ENCODE measurements at places on chromosomes 3 and 15. TPM values are rescaled to one million over a fixed set of nuclear protein-coding genes. Genes with fewer than 3 reads are reported as not detected.
A peak's percentile ranks its signal among the peaks of the same experiment; 100 is the strongest.

Gene TTLL13
- polyA plus RNA-seq: 0.14 TPM

Gene RAD54L2
- 15.0 TPM for polyA plus RNA-seq

Gene CBLB
- 29.1 TPM for polyA plus RNA-seq

DNA sequence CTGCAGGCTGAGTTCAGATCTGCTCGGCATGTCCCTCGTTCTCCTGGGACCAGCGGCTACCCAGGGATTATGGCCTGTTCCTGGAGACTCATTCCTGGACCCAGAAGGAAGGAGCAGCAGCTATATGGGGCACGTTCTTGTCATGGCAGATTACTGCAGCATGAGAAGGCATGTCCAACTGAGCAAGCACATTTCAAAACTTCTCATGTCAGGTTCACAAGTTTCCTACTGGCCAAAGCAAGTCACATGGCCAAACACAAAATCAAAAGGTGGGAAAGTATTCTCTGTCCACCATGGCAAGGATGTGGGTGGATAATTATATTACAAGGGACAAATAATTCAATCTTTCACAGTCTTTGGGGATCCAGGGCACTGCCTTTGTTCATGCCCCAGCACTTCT is 71.9 kb upstream of the C15orf39 start:
- H3K36me3 ChIP-seq: no peaks in the 10 kb centered on the region
- H3K4me1 ChIP-seq: peaks cover 11% of the 10 kb centered on the region
- no peak overlapping the region for H3K4me3 ChIP-seq
- no peak for DNase-seq
- H3K27ac ChIP-seq: no peak overlapping the region

DNA sequence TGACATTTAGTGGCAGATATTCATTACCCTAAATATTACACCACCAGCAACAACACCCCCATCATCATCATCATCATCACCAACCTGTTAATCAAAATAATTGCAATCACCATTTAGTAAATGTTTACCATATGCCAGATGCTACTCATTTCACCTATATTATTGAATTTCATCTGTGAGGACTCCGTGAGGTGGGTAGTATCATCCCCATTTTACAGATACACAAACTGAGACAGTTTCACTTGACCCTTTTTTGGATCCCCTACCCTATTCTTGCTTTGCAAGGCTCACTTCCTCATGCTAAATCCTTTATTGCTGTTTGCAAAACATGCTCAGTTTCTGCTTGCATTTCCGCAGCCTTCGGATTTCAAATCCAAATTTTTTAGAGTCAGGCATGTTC is 18.3 kb upstream of the DET1 start:
- H3K36me3 ChIP-seq: peaks cover 6% of the 10 kb centered on the region
- H3K4me3 ChIP-seq: no peak overlapping the region
- H3K4me1 ChIP-seq: peaks cover 8% of the 10 kb centered on the region
- peaks cover 33% of the 10 kb centered on the region for H3K27me3 ChIP-seq

DNA sequence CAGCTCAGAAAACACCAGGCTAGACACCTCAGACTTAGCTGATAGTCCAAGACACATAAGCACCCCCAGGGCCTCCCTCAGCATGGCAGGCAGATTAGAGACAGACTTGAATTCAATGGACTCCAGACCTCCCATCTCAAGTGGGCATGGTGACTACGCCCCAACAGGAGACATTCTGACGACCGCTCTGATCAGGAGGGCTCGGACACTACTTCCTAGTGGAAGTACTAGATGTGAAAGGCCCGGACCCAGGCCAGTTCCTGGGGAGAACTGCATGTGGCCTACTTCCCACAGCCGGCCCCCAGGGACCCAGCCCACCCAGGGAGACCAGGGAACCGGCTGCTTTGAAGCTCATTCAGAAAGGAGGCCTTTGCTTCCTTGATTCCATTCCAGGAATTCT is 16.9 kb downstream of the POC1A start:
- no peaks in the 10 kb centered on the region for H3K27me3 ChIP-seq
- no peak overlapping the region for H3K4me3 ChIP-seq
- DNase-seq: no peak
- H3K36me3 ChIP-seq: no peaks in the 10 kb centered on the region
- no peak overlapping the region for H3K27ac ChIP-seq

GRCh38 chr3:155254445-155254844 is 39.0 kb downstream of the STRIT1 start:
- no peak overlapping the region for H3K4me3 ChIP-seq
- H3K4me1 ChIP-seq: peaks cover 6% of the 10 kb centered on the region
- no peak overlapping the region for H3K27ac ChIP-seq
- DNase-seq: no peak
- no peaks in the 10 kb centered on the region for H3K36me3 ChIP-seq

DNA sequence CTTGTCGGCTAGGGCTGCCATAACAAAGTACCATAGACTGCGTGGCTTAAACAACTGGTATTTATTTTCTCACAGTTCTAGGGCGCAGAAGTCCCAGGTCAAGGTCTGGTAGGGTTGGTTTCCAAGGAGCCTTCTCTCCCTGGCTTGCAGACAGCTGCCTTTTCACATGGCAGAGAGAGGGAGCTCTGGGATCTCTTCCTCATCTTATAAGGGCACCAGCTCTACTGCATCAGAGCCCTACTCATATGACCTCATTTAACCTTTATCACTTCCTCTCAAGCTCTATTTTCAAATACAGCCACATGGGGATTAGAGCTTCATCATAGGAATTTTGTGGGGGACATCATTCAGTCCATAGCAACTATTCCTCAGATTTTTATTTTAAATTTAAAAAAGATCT is 17.6 kb upstream of the PAQR9 start:
- DNase-seq: no peak

DNA sequence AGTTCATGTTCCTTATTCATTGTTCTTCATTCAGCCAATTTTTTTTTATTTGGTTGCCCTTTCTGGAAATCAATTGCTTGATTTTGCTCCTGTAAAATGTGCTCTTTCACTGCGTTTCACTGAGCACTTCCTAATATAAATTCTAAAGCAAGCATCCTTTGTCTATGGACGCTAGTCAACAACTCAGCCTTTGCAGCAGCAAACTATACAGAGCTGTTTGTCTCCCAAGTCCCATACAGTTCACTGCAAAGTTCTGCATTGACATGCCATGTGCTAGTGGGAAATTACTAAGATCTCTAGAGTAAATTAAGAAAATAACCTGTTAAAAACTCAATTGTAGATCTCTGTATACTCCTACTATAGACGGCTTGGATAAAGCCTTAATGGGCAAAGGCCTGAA is 130.1 kb upstream of the BHLHE40 start:
- H3K4me3 ChIP-seq: no peak overlapping the region
- no peaks in the 10 kb centered on the region for H3K36me3 ChIP-seq
- H3K4me1 ChIP-seq: peaks cover 27% of the 10 kb centered on the region

GRCh38 chr3:133644768-133645167 is 17.0 kb downstream of the TOPBP1 start:
- peaks cover 5% of the 10 kb centered on the region for H3K4me1 ChIP-seq
- peaks cover 29% of the 10 kb centered on the region for H3K36me3 ChIP-seq
- no peak overlapping the region for H3K4me3 ChIP-seq
- no peak overlapping the region for H3K27ac ChIP-seq
- H3K27me3 ChIP-seq: no peaks in the 10 kb centered on the region
- no peak for DNase-seq

DNA sequence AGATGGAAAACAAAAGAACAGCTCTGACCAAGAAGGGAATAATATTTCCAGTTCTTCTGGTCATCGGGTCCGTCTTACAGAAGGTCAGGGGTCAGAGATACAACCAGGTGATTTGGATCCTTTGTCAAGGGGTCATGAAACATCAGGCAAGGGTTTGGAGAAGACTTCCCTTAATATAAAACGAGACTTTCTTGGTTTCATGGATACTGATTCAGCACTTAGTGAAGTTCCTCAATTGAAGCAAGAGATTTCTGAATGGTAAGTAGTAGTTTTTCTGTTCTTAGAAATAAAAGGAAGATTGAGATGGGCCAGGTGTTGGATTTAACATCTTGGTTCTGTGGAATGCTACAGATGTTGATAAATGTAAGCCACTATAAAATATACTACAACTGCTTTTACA is 9.5 kb downstream of the MGA start:
- H3K36me3 ChIP-seq: peaks cover 7% of the 10 kb centered on the region

GRCh38 chr3:25706213-25706612 is 41.5 kb upstream of the TOP2B start:
- H3K4me1 ChIP-seq: peaks cover 7% of the 10 kb centered on the region
- H3K4me3 ChIP-seq: no peak overlapping the region
- no peaks in the 10 kb centered on the region for H3K36me3 ChIP-seq

DNA sequence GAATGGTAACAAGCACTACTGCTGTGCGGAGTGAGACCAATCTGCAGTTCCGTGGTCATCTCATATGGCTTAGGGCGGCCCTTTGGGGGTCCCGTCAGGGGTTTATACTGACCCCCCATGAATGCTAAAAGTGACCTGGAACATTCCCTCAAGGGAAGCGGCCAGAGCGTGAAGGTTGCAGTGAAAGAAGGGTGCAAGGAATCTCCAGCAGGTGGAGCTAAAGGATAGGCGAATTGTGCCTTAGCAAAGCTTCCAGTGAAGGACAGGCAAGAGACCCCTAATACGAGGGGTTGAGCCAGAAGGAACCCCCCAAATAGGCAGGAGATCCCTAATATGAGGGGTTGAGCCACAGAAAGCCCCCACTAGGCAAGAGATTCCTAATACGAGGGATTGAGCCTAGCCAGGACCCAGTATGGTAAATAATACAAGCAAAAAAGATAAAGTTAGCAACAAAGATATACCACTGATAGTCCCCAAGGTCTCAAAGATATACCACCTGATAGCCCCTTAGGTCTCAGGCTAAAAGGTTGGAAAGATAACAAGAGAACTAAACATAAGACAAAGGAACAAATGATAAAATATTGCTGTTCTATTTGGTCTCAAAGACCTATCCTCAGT is 32.8 kb downstream of the ZNF589 start:
- no peak overlapping the region for H3K27ac ChIP-seq
- H3K36me3 ChIP-seq: peaks cover 10% of the 10 kb centered on the region
- no peak overlapping the region for H3K4me3 ChIP-seq
- no peaks in the 10 kb centered on the region for H3K27me3 ChIP-seq

DNA sequence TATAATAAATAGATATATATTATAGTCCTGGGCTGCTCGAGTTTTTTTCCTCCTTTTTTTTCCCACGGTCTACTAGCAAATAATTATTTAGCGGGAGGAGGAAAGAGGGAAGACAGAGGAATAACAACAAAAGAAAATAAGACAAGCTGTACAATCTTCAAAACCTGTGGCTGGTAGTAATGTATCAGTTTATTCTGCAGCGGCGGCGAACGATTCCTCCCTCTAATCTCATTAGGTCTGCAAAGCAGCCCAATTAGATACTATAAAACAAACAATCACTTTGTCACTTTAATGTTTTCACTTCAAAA is 390 bp upstream of the TLE3 start:
- peaks cover 16% of the 10 kb centered on the region for H3K27me3 ChIP-seq
- peaks cover 61% of the 10 kb centered on the region for H3K4me1 ChIP-seq
- peak overlapping the region; percentile 98 for H3K27ac ChIP-seq

- peaks cover 14% of the 10 kb centered on the region for H3K4me1 ChIP-seq
- no peaks in the 10 kb centered on the region for H3K36me3 ChIP-seq
- peaks cover 43% of the 10 kb centered on the region for H3K27me3 ChIP-seq
- DNase-seq: no peak
Observed at GRCh38 chr15:33064878-33065277, 129.6 kb downstream of the FMN1 start.

DNA sequence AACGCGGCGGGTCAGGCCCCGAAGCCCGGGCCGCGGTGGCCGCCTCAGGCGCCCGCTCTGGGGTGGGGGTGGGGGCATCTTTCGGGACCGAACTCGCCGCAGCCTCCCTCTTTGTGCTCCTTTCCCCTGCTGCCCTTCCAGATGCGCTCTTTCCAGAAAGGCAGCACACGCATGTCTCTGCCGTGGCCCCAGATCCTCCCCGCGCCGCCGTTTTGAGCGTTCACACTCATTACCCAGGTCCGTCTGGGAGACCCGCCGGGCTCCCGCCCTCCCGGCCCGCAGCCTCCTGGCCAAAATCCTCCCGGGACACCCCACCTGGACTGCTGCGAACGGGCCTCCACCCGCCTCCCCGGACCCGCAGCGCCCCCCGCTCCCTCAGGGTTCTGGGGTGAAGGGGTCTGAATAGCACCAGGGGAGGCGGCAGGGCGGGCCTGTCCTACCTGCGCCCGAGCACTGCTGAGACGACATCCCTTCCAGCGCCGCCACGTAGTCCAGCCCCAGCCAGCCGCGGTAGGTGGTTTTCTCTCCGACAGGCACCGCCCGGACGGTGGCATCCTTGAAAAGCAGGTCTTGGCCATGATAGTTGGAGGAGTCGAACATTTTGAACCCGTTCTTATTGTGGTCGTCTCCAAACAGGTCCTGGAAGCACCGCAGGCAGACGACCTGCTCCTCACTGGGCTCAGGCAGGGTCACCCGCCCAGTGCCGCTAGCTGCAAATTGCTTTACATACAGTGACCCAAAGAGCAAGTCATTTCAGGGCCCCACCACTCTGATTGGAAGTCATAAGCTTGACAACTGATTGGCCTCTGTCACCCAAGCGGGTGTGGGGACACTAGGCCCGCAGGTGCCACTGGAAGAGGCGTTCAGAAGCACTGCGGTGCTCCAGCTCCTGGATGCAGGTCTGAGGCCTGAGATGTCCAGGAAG is 25.9 kb downstream of the MELTF start:
- H3K27me3 ChIP-seq: peaks cover 14% of the 10 kb centered on the region
- no peaks in the 10 kb centered on the region for H3K36me3 ChIP-seq
- no peak for DNase-seq
- peak overlapping the region; percentile 91 for H3K4me3 ChIP-seq
- peaks cover 14% of the 10 kb centered on the region for H3K4me1 ChIP-seq

GRCh38 chr3:70824773-70825172 is 512.3 kb upstream of the MDFIC2 start:
- peaks cover 3% of the 10 kb centered on the region for H3K27me3 ChIP-seq
- DNase-seq: no peak
- no peak overlapping the region for H3K4me3 ChIP-seq

All from naive B cell (primary cell).